ENCODE measurements at places on chromosomes 5 and 9. TPM values are rescaled to one million over a fixed set of nuclear protein-coding genes. Genes with fewer than 3 reads are reported as not detected.

CCL28 gene
- 7.7 TPM for total RNA-seq

DDX4 gene
- not detected for total RNA-seq

PCDHGA12 gene
- 7.6 TPM for total RNA-seq

ANKRD33B gene
- total RNA-seq = 6.1 TPM

SVEP1 gene
- total RNA-seq = 88.1 TPM

SMIM3 gene
- total RNA-seq = 28.3 TPM

CSF1R gene
- 48.7 TPM for total RNA-seq

NTRK2 gene
- total RNA-seq = 0.98 TPM

PCDHA4 gene
- 1.1 TPM for total RNA-seq

CDC20B gene
- total RNA-seq = not detected

ZDHHC21 gene
- total RNA-seq = 20.7 TPM

LMX1B gene
- 0.14 TPM for total RNA-seq

SPATA24 gene
- 4.5 TPM for total RNA-seq

CAPSL gene
- total RNA-seq = not detected

TMC1 gene
- total RNA-seq = not detected

EGFLAM gene
- 2.1 TPM for total RNA-seq

PAEP gene
- total RNA-seq = not detected

AGXT2 gene
- total RNA-seq = not detected

LCN12 gene
- 2.6 TPM for total RNA-seq

GLRA1 gene
- not detected for total RNA-seq

FAM170A gene
- not detected for total RNA-seq

UNC5A gene
- 0.46 TPM for total RNA-seq

TTC16 gene
- total RNA-seq = 0.41 TPM

IFNA13 gene
- total RNA-seq = not detected

ITGA2 gene
- 17.7 TPM for total RNA-seq

UGCG gene
- 50.7 TPM for total RNA-seq

LCN9 gene
- not detected for total RNA-seq

EHMT1 gene
- total RNA-seq = 82.7 TPM

DAPK1 gene
- 168 TPM for total RNA-seq

CCNO gene
- not detected for total RNA-seq

PLPP7 gene
- 1.5 TPM for total RNA-seq

POU5F2 gene
- total RNA-seq = 1.6 TPM

OR1J2 gene
- total RNA-seq = not detected

FOXD4L4 gene
- 0.23 TPM for total RNA-seq

CDX1 gene
- not detected for total RNA-seq

NTMT1 gene
- total RNA-seq = 25.6 TPM

CACFD1 gene
- total RNA-seq = 39.8 TPM

KCNIP1 gene
- 2.7 TPM for total RNA-seq

GDNF gene
- total RNA-seq = 0.23 TPM

FAM81B gene
- total RNA-seq = not detected

SPATA31D4 gene
- total RNA-seq = not detected
